ENCODE measurements at places on chromosomes 2 and 18.

DNA sequence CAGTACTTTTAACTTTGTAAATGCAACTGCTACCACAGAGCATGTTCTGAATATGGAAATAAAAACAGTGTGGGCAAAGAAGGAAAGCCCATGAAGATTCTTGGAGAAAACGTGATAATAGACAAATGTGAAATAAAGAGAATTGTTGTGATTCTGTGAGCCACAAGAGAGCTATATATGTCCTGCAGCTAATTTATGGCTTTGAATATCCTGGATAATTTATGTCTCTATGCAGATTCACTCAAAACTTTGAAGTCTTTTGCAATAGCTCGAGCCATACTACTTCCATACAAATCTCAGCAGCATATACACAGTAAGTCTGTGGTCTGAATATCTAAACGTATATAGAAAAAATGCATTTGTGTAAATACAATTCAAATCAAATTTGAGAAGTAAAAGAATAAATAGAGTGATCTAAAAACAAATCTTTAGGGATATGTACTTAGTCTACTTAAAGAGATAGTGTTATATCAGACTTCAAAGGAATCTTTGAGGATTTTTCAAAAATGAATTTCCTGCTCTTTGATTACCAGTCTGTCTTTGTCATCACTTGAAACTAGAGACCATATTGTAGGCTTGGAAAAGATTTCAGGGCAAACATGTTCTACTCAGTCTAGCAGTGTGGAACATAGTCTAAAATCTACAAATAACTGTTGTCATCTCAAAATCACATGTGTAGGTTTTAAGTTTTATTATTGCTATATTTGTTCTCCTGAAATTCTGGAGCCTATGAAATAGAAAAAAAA is 107.1 kb downstream of the CSRNP3 start:
- no peak for DNase-seq

GRCh38 chr2:134588556-134588955 is 130.2 kb downstream of the TMEM163 start:
- no peak for DNase-seq

GRCh38 chr2:155157711-155158110 is 459.2 kb downstream of the KCNJ3 start:
- no peak for DNase-seq

DNA sequence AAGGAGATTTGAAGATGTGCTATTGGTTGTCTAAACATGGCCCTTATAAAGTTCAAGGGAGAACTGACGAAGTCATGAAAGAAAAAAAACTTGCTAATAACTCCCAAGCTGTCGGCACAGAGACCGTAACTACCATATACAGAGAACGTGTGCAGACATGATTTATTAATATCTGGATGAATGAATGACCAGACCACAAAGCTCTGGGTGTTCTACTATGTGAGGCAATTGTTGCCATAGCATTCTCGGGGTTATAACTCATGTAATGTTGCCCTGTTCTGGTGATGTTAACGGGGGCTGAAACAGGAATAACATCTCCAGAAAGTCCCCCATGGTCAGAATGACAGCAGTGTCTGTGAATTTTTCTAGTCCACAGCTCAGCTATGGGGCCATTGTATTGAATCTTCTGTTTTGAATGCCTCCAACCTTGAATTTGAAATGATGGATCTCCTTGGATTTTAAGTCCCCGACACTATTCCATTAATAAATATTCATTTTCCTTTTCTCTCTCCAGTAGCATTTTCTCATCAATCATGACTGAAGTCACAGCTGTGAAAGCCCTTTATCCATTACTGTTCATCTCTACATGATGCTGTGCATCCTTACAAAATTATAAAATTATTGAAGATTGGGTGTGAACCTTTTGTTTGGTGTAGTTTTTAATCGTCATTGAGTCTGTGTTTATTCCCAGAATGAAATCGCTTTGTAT is 483.4 kb upstream of the KLHL29 start:
- DNase-seq, result no peak

DNA sequence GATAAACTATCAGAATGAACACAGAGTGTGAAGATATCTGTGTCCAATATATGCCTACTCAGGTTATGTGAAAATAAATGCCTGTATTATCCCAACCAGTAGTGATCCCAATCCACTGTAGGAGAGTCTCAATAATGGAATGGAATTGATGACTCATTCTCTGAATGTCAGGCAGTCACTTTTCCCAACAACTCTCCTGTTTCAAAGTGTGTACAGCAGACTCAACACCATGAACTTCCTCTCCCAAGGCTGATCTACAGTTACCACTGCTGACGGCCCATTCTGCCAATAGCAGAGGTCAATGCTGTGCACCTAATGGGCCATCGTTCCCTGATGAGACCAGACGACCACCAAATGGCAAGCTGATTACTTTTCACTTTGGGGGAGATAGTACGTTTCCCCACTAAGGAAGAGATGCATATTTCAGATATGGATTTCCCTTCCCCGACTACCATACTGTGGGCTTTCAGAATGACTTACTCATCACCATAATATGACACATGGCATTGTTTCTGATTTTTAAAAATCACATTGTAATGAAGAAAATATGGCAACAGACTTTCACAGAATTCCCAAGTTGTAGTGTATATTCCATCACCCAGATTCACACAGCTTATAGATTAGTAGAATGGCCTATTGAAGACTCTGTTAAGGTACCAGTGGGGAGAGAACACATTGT is 601.7 kb upstream of the VRK2 start:
- no peak for DNase-seq

GRCh38 chr2:216557413-216557812 is 58.8 kb downstream of the RPL37A start:
- no peak for DNase-seq

GRCh38 chr2:237101118-237101979 is 15.7 kb downstream of the COPS8 start:
- no peak for DNase-seq

GRCh38 chr2:61550375-61551209 is 12.4 kb upstream of the XPO1 start:
- DNase-seq, result no peak

GRCh38 chr2:111238296-111238695 is 117.6 kb downstream of the BCL2L11 start:
- no peak for DNase-seq

DNA sequence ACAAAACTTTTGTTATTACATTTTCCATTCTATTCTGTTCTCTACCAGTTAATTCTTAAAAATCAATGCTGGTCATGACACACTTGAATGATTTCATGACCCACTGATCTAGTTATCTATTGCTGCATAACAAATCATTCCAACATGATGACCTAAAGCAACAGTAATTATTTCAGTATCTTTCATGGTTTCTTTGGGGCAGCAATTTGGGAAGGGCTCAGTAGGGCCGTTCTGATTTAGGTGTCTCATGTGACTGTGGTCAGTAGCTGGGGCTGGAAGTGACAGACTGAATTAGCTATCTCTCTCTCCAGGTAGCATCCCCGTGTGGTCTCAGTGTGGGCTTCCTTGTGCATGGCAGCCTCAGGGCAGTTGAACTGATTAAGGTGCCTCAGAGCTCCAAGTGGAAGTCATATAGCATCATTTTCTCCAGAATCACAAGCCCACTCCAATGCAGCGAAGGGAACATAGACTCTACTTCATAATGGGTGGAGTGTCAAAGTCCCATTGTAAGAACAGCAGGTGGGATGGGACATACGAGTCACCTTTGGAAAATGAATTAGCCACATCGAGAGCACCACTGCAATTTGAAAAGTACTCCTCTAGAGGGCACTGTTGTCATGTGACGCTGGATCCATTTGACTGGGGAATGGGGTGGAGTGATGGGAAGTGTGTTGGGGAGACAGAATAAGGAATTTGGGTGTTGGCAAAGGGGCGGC is 39.1 kb upstream of the FAM136A start:
- no peak for DNase-seq

GRCh38 chr2:84938194-84938879 is 32.6 kb upstream of the KCMF1 start:
- no peak for DNase-seq

GRCh38 chr2:121049131-121049530 is 235.9 kb downstream of the TFCP2L1 start:
- DNase-seq, result no peak

GRCh38 chr2:71492112-71492511 is 38.8 kb downstream of the DYSF start:
- no peak for DNase-seq

DNA sequence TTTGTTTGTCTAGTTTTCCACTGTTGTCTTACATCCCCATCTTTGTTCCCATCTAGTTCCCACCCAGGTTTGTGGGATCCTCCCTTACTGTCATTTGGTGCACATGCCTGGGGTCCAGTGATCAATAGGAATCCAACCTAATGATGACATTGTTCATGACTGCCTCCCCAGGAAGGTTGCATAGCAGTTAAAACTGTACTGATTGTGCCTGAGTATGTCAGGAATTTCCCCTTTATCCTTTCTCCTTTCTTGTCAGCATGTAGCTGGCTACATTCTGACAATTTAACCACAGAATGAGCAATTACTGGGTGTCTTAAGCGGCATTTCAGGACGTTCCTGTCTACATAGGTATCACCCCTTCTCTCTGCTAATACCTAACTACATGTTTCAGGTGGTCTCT is 653.0 kb downstream of the CNTNAP5 start:
- no peak for DNase-seq

- DNase-seq, result no peak
Measured at GRCh38 chr18:63315876-63316275, 3.7 kb downstream of the BCL2 start.

- DNase-seq, result no peak
Measured at GRCh38 chr2:234958746-234959395, 7.1 kb downstream of the SH3BP4 start.

GRCh38 chr2:70084973-70085710 is 2.1 kb upstream of the PCBP1 start:
- DNase-seq, result peak; percentile 67

DNA sequence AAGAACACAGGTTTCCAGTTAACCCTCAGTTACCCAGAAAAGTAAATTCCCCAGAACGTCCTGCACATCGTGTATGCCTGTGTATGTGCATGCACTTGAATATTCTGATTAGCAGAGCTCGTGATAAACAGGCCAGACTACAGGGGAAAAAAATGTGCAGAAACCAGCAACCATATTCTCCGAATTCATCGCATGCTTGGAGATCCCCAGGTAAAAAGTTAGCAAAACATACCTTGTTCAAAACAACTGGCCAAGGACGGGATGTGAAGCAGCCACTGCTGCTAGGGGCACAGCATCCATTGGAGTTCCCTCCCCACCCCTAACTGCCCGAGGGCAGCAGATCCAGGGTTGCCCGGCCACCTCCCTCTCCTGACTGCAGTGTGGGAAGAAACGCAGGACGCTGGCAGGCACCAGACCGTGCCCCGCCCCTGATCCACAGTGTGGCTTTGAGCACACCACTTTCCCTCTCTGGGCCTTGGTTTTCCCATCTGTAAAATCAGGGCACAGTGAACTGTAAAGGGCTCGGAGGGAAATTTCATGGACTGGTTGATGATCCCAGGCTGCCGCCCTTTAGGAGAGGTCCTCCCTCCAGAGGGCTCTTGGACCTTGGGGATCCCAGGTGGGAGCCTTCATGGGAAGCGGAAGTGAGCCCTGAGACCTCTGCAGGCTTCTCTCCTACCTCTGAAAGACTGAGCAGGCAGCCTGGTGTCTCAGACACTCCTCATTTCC is 11.9 kb upstream of the ARID5A start:
- DNase-seq, result no peak

- DNase-seq, result no peak
Measured at GRCh38 chr2:117502121-117502520, 312.4 kb upstream of the DDX18 start.

DNA sequence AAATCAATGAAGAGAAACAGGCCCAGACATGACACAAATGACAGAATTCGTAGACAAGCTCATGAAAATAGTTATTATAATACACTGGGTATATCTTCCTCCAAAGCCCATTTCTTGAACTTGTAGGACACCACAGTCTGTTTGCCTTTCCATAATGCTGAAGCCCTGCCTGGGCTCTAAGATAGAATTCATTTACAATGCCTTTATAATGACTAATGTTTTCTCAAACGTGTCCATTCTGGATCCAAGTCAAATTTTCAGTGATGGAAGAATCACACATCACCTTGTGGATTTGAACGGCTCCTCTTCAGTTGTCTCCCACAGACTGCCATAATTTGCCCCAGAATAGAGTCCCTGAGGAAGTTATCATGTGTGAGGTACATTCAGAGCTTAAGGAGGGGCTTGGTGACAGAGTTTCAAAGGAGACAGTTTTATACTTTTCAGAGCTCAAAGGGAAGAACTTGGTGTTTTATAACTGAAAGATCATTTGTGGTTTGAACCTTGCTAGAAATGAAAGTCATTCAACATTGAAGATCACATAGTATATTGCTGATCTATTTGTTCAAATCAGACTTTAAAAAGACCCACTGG is 38.2 kb downstream of the CASP8 start:
- no peak for DNase-seq

- no peak for DNase-seq
Measured at GRCh38 chr2:170162271-170162632, 15.7 kb upstream of the MYO3B start.

DNA sequence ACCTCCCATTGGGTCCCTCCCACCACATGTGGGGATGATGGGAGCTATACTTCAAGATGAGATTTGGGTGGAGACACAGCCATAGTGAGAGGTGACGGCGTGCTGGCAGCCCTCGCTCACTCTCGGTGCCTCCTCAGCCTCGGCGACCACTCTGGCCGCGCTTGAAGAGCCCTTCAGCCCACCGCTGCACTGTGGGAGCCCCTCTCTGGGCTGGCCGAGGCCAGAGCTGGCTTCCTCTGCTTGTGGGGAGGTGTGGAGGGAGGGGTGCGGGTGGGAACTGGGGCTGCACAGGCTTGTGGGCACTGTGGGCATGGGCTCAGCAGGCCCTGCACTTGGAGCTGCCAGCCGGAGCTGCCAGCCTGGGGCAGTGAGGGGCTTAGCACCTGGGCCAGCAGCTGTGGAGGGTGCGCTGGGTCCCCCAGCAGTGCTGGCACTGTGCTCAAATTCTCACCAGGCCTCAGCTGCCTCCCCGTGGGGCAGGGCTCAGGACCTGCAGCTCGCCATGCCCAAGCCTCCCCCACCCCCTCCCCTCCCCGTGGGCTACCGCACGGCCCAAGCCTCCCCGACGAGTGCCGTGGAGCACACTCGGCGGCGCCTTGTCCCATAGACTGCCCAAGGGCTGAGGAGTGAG is 73.0 kb downstream of the SERPINB8 start:
- DNase-seq, result no peak

DNA sequence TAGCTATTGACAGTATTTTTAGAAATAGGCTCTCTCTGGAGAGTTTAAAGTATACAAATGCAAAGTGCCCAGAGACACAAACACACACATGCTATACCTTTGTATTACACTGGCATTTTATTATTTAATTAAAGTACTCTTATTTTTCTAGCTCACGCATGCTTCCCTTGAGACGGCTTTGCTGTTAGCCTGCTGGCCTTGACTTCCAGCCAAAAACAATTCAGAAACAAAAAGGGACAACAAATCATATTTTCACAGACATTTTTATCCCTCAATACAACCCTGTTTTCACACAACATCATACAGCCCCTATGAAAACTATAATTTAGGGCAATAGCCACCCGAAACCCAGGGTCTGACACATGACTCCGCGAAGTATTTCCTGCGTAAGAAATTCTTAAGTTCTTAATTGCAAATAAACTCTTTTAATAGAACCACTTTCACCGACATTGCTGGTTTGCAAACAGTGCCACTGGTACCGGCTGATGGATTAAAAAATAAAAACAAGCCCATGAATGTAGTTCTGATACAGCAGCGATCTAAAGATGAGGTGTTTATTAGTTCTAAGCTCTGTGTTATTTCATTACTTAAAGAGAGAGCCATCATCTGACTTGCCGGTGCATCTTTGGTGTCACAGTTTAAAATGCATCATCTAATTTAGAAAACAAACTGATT is 185.1 kb downstream of the TCF4 start:
- DNase-seq, result no peak

- no peak for DNase-seq
Measured at GRCh38 chr18:55912071-55912470, 324.1 kb upstream of the TCF4 start.

All from keratinocyte (primary cell).